ENCODE measurements at places on chromosomes 5 and 9. TPM values are rescaled to one million over a fixed set of nuclear protein-coding genes. Genes with fewer than 3 reads are reported as not detected.

TMC1 gene
- total RNA-seq = not detected

DNA sequence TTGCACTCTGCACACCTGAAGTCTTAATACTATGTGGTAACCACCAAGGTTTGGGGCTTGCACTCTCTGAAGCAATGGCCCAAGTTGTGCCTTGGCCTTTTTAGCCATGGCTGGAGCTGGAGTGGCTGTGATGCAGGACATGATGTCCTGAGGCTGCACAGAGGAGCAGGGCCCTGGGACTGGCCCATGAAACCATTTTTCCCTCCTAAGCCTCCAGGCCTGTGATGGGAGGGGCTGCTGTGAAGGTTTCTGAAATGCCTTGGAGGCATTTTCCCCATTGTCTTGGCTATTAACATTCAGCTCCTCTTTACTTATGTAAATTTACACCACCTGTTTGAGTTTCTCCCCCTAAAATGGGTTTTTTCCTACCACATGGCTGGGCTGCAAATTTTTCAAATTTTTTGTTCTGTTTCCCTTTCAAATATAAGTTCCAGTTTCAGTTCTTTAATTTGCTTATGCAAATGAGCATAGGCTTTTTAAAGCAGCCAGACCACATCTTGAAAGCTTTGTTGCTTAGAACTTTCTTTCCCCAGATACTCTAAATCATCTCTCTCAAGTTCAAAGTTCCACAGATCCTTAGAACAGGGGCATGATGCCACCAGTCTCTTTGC lies 237.4 kb upstream of the DMAC1 start:
- DNase-seq = no peak

OR4F3 gene
- not detected for total RNA-seq

GOLM1 gene
- total RNA-seq = 31.7 TPM

DNA sequence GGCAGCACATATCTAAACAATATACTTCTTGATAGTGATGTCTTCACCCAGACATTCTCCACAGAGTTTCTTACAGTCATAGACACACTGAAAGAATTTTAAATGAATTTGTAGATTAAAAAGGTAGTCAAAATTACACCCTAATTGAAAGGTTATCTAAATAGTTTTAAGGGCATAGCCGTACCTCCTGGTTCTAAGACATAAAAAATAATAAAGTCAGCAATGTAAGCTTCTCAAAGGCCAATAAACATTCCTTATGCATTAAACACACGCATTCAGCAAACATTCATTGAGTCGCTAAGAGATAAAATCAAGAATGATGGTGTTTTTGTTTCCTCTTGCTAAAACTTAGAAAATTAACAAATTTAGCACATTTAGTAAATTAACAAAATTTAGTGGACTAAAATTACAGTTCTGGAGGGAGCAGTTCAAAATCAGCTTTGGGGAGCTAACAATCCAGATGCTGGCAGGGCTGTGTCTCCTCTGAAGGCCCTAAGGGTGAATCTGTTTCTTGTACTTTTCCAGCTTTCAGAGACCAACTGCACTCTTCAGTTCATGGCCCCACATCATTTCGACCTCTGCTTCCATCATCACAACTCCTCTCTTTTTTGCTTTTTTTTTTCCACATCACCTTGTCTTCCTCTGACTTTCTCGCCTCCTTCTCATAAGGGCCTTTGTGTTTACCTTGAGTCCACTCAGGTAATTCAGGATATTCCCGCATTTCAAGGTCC lies 516.5 kb downstream of the DNAH5 start:
- no peak for DNase-seq

GRCh38 chr5:119840175-119840574 lies 210.8 kb downstream of the FAM170A start:
- DNase-seq = no peak

DNA sequence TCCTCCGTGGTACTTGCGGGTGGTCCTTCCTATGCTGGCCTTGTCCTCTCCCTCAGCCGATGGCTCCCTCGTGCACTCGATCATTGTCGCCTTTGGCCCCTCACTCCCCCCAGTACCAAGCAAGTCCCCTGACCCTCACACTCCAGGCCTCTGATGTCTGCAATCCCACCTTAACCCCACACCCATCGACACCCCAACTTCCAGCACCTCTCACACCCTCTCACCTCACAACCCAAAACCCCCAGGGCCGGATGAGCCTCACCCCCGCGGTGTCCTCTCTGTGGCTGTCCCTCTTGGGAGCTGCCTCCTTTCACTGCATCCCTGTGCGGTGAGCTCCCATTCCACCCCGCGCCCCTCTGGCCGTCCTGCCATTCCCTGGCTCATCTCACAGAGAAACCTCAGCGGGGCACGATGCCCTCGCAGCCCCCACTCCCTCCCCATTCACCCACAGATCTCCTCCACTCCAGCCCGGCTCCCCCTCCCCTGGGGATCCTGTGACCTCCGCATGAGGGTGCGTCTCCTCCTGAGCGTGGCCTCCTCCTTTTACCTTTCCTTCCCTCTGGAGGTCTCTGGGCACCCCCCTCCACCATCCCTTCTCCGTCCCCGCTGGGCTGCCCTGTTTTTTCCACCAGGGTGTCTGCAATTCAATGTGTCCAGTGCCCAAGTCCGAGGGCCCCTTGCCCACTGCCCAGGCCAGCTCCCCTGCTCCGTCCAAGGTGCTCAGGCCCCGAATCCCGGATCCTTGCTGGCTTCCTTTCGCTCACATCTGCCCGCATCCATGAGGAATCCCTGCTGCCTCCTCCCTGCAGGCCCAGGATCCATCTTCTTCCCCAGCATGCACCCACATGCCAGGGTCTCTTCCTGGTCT lies 15.8 kb upstream of the RNU6ATAC start:
- no peak for DNase-seq

Data from omental fat pad (tissue), 4 donors.